ENCODE measurements at places on chromosomes 5 and 9.

GRCh38 chr5:177489119-177489716, 8.2 kb downstream of the PDLIM7 start:
- no peak for DNase-seq

DNA sequence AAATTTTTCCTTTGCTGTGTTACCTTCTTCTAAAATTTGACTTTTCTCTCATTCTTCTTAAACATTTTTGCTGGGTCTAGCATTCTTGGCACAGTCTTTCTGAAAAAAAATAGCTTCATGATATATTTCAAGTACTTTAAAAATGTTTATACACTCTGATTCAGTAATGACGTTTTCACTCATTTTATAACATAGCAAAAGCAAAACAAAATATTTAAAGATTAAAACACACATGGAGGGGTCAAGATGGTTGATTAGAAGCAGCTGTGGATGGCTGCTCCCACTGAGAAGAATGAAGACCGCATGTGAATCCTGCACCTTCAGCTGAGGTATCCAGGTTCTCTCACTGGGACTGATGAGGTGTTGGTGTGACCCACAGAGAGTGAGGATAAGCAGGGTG, 188.2 kb downstream of the SGCD start:
- DNase-seq = no peak

- no peak for DNase-seq
These were observed 15.6 kb upstream of the SLC6A19 start for GRCh38 chr5:1185629-1186350.

DNA sequence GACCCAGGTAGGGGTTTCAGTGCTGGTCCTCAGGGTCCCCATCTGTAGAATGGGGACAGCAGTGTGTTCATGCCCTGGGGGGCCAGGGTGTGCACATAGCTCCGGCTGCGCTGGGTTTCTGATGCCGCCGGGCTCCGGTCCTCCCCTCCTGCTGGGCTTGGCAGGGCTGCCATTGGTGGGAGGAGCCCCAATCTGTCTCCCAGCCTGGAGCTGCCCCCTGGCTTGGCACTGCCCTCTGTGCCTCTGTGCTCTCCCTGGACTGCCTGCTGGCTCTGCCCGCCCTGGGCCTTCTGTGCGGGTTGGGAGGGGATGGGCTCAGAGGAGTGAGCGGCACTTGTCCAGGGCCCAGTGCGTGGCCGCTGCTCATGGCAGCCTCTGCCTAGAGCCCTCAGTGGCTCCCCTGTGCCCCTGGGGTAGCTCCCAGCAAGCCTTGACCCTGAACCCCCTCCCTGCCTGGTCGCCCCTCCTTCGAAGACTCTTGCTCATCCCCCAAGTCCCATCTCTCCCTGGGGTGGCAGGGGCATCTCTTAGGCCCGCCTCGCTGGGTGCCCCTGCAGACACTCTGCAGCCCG, 35.7 kb downstream of the RXRA start:
- DNase-seq = no peak

DNA sequence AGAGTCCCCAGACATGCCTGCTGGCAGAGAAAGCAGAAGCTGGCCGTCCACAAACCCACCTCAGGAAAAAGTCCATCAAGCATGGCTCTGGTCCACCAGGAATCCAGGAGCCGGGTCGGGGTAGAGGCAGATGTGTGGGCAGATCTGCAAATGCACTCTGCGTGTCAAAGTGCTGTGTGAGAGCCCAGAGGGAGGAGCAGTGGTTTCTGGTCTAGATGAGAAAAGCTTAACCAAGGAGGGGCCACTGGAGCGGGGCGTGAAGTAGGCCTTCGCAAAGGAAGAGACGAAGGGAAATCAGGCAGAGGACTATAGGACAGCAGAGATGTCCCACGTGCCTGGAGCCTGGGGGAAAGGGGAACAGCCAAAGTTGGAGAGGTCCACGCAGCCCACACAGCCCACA, 40.0 kb downstream of the TTLL11 start:
- DNase-seq = no peak

DNA sequence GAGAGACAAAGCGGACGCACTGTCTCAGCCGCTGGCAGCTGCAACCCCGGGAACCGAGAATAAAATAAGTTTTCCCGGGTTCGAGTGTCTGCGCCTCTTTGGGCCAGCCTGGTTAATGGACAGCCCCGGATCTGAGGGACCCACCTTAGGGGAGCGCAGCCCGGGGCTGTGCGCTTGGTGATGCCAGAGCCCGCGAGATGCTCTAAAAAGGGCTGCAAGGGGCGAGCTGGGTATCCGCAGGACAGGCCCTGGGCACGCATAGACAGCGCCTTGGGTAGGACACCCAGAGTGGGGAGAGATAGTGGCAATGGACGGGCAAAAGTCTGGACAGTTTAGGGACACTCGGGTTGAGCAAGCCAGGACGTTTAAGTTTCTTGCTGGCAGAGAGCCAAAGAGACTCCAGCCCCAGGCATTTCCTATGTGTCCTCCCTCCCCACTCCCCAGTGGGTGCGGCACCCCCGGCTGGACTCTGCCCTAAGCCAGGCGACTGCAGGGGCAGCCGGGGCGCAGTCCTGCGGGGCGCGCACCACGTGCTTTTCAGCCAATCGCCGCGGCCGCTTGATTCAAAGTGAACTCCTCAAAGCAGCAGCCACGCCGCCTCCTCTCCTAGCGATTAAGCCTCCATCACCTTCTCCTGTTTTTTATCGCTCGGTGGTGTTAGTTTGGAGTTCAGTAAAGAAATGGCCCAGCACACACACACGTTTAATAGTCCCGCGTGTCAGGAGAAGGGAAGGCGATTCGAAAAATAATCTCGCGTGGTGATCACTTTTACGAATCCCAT, 616 bp upstream of the ENC1 start:
- DNase-seq = no peak

- DNase-seq = no peak
These were observed 24.6 kb upstream of the BNIP1 start for GRCh38 chr5:173119719-173120118.

GRCh38 chr9:32015795-32016194, 368.6 kb upstream of the ACO1 start:
- DNase-seq = no peak

- DNase-seq = peak; percentile 18
These were observed 614.5 kb downstream of the MAT2B start for GRCh38 chr5:164119806-164120447.

DNA sequence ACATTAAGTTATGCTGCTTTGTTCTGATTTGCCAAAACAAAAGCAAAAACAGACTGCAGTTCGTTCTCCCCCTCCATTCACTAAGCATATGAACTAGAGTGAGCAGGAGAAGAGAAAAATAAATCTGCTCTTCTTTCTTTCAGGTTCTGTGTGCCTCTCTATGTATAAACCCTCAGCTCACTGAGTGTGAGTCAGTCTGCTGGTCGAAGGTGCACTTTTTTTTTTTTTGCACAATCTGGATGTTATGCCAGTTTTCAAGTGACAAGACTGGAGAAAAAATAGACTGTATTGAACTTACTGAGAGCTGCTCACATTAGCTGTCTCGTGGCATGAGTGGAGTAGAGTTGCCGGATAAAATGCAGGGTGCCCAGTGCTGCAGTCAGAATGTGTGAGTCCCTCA, 244.6 kb upstream of the ATP10B start:
- no peak for DNase-seq

GRCh38 chr5:126004636-126005035, 418.6 kb upstream of the GRAMD2B start:
- no peak for DNase-seq

DNA sequence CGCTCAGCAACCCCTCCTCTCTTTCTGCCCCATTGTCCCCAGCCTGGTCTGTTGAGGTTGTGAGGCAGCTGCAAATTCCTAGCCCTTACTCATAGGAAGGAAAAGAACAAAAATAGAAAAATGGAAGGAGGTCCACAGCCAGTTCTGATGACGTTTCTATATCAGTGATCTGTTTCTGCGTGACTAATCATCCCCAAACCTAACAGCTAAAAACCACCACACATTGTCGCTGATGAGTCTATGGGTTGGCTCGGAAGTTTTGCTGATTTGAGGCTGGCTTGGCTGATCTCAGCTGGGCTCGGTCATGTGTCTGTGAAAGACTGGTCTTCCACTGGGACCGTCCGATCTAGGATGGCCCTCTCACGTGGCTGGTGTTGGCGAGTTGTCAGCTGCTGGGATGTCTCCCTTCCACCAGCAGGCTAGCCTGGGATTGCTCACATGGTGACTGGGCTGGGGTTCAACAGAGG, 200.6 kb upstream of the ZNF618 start:
- peak; percentile 73 for DNase-seq

- no peak for DNase-seq
These were observed 786 bp upstream of the HRCT1 start for GRCh38 chr9:35905051-35905781.

- no peak for DNase-seq
These were observed 29.3 kb downstream of the CSF2 start for GRCh38 chr5:132102944-132103331.

All from kidney epithelial cell (primary cell).